GM04503 (cell line): ENCODE measurements at places on chromosomes 11 and 22.

- DNase-seq: no peak
These were observed 53.2 kb downstream of the ALX4 start for GRCh38 chr11:44256673-44257291.

DNA sequence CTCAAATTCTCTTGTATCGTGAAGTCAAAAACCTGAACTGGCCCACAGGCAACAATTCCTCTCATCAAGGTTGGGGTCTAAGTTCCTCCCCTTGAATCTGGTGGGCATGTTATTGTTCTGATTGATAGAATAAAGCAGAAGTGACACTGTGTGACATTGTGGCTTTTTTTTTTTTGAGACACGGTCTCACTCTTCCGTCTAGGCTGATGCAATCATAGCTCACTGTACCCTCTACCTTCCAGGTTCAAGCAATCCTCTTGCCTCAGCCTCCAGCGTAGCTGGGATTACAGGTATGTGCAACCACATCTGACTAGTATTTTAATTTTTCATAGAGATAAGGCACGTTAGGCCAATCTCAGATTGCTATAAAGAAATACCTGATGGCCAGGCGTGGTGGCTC, 8.9 kb upstream of the PELI3 start:
- no peak for DNase-seq

GRCh38 chr22:44460691-44461375, 37.2 kb downstream of the RTL6 start:
- no peak for DNase-seq

GRCh38 chr11:26905368-26905767, 88.5 kb upstream of the FIBIN start:
- DNase-seq: no peak

GRCh38 chr11:80309301-80309700, 868.5 kb upstream of the TENM4 start:
- DNase-seq: no peak

- no peak for DNase-seq
These were observed 8.6 kb downstream of the MRPL11 start for GRCh38 chr11:66429983-66430602.

- peak; percentile 77 for DNase-seq
These were observed 572 bp upstream of the APLP2 start for GRCh38 chr11:130068986-130069658.

DNA sequence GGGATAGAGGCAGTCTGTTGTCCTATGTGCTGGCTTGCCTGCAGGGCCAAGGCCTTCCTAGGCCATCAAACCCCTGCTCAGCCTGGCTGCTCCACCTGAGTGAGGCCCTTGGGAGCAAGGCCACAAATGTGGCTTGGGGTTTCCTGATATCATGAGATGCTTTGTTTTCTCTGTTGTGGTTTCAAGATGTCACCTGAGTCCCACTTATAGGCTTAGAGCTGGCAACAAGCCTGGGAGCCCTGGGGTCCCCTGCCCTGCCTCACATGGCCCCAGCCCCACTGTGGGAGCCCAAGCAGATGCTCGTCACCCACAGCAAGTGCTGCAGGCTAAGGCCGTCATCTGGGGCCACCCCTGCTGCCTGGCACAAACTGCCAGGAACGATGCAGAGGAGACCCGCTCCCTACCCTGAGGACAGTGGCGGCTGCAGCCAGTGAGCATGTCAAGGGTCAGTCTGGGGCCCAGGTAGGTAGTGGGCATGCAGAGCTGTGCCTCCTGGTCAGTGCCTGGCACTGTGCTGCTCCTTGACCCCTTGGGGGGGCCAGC, 75.4 kb upstream of the KCNQ1OT1 start:
- no peak for DNase-seq
